Activated naive CD4-positive, alpha-beta T cell treated with anti-CD3 and anti-CD28 coated beads, Interleukin-2, amount 10 ng/mL, durations not matched to agents 7 days and 5 days (primary cell): ENCODE measurements at places on chromosomes 3 and 15.

- H3K4me3 ChIP-seq = no peak overlapping the region
- H3K27me3 ChIP-seq = peaks cover 35% of the 10 kb centered on the region
- no peaks in the 10 kb centered on the region for H3K36me3 ChIP-seq
- H3K27ac ChIP-seq = no peak overlapping the region
- DNase-seq = no peak
- H3K4me1 ChIP-seq = no peaks in the 10 kb centered on the region
Measured at GRCh38 chr3:127536830-127537812, 53.4 kb downstream of the TPRA1 start.

DNA sequence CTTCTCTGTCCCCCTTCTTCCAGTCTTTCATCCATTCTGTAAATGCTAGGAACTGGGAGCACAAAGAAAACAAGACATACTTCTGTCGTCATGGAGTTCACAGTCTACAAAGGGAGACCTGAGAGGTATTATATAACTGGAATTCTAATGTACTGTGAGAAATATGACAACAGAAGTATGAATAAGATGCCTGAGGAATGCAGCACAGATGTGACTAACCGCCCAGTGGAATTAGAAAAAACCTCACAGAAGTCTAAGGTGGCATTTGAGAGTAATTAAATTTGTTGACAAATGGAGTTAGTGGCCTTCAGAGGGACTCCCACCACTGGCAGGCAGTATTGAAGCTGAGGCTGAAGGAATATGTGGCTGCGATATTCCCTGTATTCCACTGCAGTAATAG, 168.5 kb upstream of the FAM3D start:
- DNase-seq = no peak
- no peaks in the 10 kb centered on the region for H3K27me3 ChIP-seq
- H3K27ac ChIP-seq = no peak overlapping the region
- H3K4me1 ChIP-seq = no peaks in the 10 kb centered on the region

- peaks cover 30% of the 10 kb centered on the region for H3K4me1 ChIP-seq
- no peak overlapping the region for H3K27ac ChIP-seq
- H3K4me3 ChIP-seq = no peak overlapping the region
- peaks cover 24% of the 10 kb centered on the region for H3K27me3 ChIP-seq
Measured at GRCh38 chr3:196215493-196216020, 777 bp upstream of the SLC51A start.

DNA sequence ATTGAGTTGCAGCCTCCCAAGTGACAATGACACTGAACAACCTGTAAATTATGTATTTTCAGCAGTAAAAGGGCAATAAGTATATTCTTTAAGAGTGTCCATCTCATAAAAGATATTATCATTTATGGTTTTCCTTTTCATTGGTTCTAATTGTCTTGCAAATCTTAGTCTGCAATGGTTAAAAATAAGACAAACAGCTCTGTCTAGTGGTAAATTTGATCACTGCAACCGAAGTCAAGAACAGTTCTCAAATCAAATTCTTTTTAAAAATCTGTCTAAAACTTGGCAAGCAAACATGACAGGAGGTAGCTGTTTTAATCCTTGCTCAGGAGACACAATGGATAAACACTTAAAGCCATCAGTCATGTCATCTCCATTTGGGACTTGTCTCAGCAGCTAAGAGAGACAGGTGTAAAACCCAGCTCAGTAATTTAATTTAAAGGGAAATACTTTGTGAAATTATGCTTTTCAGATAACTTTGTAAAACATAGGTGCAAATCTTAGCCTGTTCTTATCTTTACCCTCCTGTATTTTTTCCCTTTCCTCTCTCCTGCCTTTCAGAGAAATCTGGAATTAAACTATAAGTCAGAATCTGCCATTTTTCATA, 150.3 kb upstream of the ARHGEF26 start:
- no peaks in the 10 kb centered on the region for H3K4me1 ChIP-seq
- H3K27me3 ChIP-seq = no peaks in the 10 kb centered on the region
- DNase-seq = no peak
- H3K27ac ChIP-seq = no peak overlapping the region
- no peaks in the 10 kb centered on the region for H3K36me3 ChIP-seq

DNA sequence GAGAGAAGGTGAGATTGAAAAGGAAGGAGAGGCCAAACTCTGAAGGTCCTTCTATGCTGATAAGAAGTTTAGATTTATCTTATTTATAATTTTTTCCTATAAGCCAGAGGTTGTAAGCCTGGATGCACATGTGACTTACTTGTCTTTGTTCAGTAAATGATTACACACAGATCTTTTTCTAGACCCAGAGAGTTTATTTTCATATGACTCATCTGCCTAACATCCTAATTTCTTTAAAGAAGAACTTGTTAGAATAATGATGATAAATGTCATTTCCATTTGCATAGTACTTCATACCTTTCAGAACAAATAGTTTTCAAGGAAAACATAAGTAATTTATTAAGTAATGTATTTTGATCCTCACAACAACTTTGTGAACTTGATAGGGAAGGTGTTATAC, 434.8 kb upstream of the DPH6 start:
- no peak overlapping the region for H3K27ac ChIP-seq
- H3K4me1 ChIP-seq = no peaks in the 10 kb centered on the region
- no peak for DNase-seq

DNA sequence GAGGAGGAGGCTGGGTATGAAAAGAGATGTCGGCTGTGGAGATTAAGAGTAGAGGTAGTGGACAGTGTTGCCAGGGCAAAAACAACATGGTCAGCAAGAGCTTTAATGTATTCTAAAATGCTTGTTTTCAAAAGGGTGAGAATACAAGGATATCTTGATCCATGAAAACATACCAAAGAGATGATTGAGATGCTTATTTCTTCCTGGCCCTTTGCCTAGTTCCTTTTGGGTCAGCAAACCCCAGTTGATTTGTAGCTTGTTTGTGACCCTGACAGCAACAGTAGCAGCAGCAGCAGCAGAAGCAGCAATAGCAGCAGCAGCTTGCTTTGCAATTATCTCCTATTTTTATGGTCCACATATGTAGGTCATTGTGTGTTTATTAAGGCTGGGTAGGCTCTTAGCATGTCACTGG, 337.3 kb downstream of the LPP start:
- no peaks in the 10 kb centered on the region for H3K27me3 ChIP-seq
- peaks cover 22% of the 10 kb centered on the region for H3K36me3 ChIP-seq
- H3K4me3 ChIP-seq = no peak overlapping the region
- H3K4me1 ChIP-seq = no peaks in the 10 kb centered on the region

DNA sequence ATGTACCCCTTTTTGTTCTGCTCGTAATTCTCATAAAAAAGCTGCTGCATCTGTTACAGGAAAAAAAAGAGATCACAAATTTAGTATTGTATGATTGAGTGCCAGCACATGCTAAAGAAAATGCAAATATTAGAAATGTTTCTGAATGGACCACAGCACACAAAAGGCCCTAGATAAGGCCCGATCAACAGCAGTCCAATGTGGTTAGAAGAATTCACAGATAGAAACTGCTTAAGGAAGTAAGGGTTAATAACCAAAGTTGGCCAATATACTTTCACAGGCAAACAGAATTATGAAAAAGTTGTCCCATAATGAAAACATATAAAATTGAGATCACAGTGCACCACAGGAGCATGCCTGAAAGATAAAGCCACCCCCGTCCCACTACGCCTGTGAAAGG, 72.9 kb downstream of the CHSY1 start:
- H3K4me1 ChIP-seq = peaks cover 71% of the 10 kb centered on the region
- H3K4me3 ChIP-seq = no peak overlapping the region
- H3K27me3 ChIP-seq = no peaks in the 10 kb centered on the region
- peaks cover 76% of the 10 kb centered on the region for H3K36me3 ChIP-seq
- DNase-seq = no peak

DNA sequence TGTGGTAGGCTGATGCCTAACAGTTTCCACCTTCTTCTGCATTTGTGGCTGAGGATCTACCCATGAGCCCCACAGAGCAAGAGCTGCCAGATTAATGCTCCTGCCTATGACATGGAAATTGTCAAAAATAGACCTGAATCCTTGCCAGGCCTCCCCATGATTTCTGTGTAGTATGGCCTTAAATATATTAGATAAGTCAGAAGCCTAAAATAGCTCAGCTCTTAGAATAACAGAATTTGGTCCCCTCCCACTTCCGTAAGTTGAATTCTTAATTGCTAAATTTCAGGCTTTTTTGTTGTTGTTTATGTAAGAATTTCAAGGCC, 129.0 kb downstream of the SERPINI1 start:
- H3K27me3 ChIP-seq = peaks cover 4% of the 10 kb centered on the region
- H3K27ac ChIP-seq = no peak overlapping the region
- H3K4me1 ChIP-seq = no peaks in the 10 kb centered on the region

DNA sequence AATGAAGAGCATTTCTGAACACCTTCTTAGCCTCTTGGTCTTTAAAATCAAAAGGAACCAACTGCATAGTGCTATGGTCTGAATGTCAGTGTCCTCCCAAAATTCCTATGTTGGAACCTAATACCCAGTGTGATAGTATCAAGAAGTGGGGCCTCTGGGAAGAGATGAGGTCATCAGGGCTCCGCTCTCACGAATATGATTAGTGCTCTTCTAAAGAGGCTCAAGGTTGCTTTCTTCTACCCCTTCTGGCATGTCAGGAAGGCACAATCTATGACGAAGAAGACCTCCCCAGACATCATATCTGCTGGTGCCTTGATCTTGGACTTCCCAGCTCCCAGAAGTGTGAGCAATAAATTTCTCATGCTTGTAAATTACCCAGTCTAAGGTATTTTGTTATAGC, 209.5 kb downstream of the MAGI1 start:
- no peak overlapping the region for H3K27ac ChIP-seq
- H3K4me3 ChIP-seq = no peak overlapping the region
- no peaks in the 10 kb centered on the region for H3K4me1 ChIP-seq
- H3K36me3 ChIP-seq = no peaks in the 10 kb centered on the region

- H3K27ac ChIP-seq = no peak overlapping the region
- H3K4me1 ChIP-seq = peaks cover 20% of the 10 kb centered on the region
- no peaks in the 10 kb centered on the region for H3K27me3 ChIP-seq
- no peak overlapping the region for H3K4me3 ChIP-seq
- no peak for DNase-seq
Measured at GRCh38 chr3:12611117-12611516, 52.8 kb downstream of the RAF1 start.

- H3K27me3 ChIP-seq = peaks cover 26% of the 10 kb centered on the region
- H3K36me3 ChIP-seq = no peaks in the 10 kb centered on the region
- no peak overlapping the region for H3K27ac ChIP-seq
- DNase-seq = no peak
Measured at GRCh38 chr3:9875448-9875847, 4.6 kb downstream of the CIDEC start.

DNA sequence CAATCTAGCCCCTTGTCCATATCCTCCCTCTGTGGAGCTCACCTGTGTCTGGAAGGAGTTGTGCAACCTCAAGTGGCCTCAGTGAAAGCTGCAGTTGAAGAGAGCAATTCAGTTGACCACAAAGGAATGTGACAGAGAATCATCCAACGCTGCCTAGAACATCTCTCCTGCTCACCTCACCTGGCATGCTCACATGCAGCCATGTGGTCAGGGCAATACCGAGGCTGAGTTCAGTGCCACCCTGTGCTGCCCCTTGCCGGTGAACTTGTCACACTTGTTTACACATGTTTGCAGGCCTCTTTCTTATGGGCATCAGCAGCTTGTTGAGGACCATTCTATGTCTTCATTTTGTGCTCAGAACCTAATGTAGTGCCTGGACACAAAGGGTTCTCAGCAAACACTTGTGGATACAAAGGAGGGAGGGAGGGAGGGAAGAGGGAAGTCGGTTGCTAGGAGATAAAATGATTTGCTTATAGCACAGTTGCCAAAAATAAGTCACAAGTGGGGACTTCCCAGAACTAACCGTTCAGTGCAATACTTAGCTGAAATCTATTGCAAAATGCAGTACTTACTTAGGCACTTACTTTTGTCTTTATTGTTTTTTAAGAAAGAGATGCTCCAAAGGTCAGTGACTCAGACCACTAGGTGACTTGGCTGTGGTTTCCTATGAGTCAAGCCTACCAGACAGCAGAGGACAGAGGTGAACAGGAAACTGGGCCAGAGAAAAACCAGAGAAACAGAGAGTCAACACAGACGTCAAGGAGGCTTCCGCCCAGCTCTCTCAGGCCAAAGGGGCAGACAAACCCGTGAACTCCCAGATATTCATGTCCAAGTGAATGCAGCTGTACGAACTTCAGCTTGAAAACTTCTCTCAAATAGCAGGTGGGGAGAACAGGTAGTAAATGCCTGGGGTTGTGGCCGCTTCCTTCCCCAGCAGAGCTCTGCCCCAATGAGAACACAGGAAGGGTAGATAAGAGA, 227.8 kb upstream of the CTNNB1 start:
- no peaks in the 10 kb centered on the region for H3K36me3 ChIP-seq
- DNase-seq = no peak
- peaks cover 11% of the 10 kb centered on the region for H3K4me1 ChIP-seq
- H3K27me3 ChIP-seq = no peaks in the 10 kb centered on the region
- H3K27ac ChIP-seq = no peak overlapping the region
- no peak overlapping the region for H3K4me3 ChIP-seq

DNA sequence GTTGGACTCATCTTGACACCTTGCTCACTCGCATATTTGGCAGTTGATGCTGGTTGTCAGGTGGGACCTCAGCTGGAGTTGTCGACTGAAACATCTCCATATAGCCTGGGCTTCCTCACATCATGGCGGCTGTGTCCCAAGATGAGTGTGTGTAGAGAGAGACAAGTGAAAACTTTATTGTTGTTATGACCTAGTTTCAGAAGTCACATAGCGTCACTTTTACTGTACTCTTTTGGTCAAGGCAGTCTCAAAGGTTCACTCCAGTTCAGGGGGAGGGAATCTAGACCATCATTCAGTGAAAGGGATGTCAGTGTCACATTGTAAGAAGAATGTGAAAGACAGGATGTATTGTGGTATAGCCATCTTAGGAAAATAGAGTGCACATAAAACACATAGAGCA, 214.2 kb downstream of the ITPR1 start:
- DNase-seq = no peak
- H3K4me3 ChIP-seq = no peak overlapping the region
- no peaks in the 10 kb centered on the region for H3K27me3 ChIP-seq
- H3K27ac ChIP-seq = no peak overlapping the region

- no peak overlapping the region for H3K27ac ChIP-seq
- H3K4me1 ChIP-seq = peaks cover 31% of the 10 kb centered on the region
- H3K36me3 ChIP-seq = peaks cover 2% of the 10 kb centered on the region
- H3K27me3 ChIP-seq = no peaks in the 10 kb centered on the region
- no peak for DNase-seq
- no peak overlapping the region for H3K4me3 ChIP-seq
Measured at GRCh38 chr3:152177757-152178156, 91.0 kb upstream of the MBNL1 start.
